Stimulated activated naive CD4-positive, alpha-beta T cell (primary cell): ENCODE measurements at places on chromosomes 5 and 9.

GRCh38 chr5:88685591-88686541, 197.1 kb downstream of the MEF2C start:
- no peak for DNase-seq

DNA sequence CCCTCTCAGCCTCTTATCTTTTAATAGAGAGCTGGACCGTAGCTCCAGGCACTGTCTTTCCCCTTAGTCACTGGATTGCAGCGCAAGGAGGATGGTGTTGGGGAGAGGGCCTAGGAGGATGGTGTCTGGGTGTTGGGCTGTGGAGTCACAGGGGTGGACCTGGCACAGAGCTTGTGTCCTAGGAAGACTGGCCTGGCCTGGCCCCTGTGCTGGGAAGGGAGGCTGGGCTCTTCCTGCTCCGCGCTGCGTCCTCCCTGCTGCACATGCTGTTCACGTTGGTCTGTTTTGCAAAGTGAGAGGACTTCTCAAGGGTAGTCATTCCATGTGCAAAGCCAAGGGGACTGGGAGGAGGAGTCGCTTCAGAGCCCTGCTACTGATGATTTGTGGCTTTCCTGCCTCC, 123.9 kb downstream of the EHMT1 start:
- no peak for DNase-seq

DNA sequence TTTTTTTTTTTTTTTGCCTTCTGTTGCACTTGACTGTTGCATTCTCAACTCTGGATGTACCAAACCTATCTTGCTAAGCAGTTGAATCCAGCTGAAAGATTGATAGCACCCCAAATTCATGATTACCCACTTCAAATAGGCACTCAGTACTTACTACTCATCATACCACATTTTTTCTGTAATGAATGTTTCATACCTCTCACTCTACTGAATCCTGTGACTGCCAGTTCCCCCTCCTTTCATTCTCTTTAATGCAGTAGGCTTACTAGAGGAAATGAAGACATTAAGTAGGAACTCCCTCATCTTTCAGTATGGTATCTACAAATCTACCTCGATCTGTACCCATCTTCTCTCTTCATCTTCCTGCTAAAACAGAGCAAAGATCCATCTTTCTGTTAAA, 6.8 kb downstream of the INVS start:
- DNase-seq = no peak

- no peak for DNase-seq
These were observed 351.1 kb upstream of the RIOK2 start for GRCh38 chr5:97534166-97534565.

DNA sequence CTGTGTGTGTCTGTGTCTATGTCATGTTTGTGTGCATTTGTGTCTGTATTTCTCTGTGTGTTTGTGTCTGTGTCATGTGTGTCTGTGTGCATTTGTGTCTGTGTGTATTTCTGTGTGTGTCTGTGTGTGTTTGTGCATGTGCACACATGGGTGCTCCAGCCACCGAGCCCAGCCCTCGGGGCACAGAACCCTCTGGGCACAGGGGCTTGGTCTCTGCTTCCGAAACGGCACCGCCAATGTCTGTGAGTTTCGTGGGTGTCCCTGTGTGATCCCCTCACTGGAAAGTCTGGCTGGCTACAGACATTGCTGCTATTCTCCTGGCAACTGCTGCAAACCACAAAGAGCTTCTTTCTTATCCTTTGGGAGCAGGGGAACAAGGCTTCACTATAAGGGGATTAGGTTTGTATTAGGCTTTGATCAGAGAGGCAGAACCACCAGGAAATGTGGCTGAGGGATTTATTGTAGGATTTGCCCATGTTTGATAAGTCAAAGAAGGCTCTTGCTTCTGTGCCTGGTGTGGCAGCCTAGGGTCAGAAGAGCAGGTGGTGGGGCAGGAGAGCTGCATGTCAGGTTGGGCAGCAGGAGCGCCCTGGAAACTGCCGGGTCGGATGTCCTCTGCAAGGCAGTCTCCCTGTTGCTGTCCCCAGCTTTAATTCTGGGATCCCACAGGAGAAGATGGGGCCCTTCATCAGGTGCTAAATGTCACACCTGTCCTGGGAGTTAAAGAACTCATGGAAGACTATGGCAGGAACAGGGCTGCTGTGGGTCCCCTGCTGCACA, 39.6 kb upstream of the FCN1 start:
- DNase-seq = no peak
